ENCODE measurements at places on chromosomes 2 and 18. TPM values are rescaled to one million over a fixed set of nuclear protein-coding genes. Genes with fewer than 3 reads are reported as not detected.

DNA sequence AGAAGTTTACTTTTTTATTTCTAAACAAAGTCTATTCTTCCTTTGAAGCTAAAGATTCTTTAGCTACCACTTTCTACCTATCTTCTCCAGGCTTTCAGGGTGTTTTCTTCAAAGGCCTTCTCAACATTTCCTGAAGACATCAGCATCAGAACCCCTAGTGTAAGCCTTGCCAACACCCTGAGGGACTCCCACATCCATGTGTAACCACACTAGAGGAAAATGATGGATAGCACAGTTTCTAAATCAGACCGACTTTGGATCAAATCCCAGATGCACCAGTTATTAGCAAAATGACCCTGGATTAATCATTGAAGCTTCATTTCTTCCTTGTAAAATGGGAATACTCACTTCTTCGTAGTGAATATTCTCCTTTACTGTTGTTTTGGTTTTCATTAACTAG is 4.7 kb upstream of the TTN start:
- DNase-seq: no peak

- peak; percentile 62 for DNase-seq
Observed at GRCh38 chr2:218230882-218231281, 13.9 kb downstream of the ARPC2 start.

GRCh38 chr2:198471291-198471690 is 666.9 kb downstream of the PLCL1 start:
- no peak for DNase-seq

Gene TMEM198
- total RNA-seq: 1.6 TPM

Gene KIF1A
- 69.2 TPM for total RNA-seq

Gene REEP1
- 2.2 TPM for total RNA-seq
